ENCODE measurements at places on chromosomes 3 and 15.

DNA sequence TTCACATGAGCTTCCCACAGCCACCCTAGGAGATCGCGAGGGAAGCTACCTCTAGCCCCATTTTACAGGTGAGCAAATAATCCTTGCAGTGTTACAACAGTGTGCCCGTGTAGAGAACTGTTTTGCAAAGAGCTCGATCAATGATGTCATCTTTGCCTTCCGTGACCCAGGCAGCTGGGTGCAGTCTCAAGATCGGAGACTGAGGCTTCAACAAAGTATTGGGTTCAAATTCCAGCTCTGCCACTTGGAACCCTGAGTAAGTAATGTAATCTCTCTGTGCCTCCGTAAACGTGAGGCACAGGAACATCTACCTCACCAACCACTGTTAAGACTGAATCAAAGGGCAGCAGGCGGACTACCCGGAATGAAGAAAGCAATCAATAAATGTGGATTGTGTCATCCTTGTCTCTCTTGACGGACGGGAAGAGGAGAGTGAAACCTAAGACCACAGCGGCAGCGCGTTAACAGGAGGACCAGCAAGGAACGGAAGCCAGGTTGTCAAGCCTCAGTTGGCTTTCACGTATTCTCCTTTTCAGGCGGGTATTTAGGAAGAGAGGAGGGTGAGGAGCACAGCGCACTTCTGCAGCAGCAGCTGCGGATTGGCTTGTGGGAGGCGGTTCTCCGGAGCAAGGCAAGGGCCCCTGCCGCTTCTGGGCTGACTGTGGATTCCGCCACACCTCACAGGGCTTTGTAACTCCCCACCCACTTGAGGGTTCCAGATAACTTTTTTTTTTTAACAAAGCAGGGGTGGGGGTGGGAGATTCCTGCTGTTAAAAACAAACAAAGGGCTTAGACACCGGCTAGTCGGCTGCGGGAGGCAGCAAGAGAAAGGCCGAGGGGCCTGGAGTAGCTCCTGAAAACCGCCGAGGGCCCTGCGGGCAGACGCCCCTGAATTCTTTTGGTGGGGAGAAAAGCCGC, 1.5 kb upstream of the SMAD3 start:
- DNase-seq, result no peak

DNA sequence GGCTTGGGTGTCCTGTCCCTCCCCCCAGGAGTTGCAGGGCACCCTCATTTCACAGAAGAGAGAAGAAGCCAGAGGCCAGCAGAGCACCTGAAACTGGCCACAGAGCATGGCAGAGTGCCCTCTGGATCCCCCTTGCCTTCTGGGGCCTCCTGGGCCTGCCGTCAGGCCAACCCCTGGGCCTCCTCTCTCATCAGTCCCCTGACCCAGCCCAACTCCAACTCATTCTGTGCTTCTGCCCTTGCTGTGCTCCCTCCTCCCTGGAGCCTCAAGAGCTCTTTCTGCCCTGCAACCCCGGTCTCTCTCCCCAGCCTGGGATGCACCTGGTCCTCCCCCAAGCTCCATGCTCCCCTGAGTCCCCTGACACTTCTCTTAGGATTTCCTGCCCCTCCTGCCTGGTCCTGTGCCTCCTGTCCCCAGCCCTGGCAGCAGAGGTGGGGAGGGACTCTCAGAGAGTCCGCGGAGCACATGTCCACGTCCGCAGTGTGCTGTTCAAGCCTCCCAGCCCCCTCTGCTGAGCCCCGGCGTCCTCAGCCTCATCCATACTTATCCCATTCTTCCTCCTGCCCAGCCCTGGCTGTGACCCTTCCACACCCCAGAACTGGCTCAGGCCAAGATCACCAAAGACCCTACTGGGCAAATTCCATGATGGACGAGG, 30.5 kb upstream of the CACNA2D2 start:
- no peak for DNase-seq

GRCh38 chr3:141360888-141361598, 7.3 kb upstream of the ZBTB38 start:
- no peak for DNase-seq

GRCh38 chr3:155079468-155079745, 712 bp upstream of the MME start:
- DNase-seq, result no peak

- DNase-seq, result no peak
Measured at GRCh38 chr3:58999774-59000160, 50.1 kb downstream of the CFAP20DC start.

DNA sequence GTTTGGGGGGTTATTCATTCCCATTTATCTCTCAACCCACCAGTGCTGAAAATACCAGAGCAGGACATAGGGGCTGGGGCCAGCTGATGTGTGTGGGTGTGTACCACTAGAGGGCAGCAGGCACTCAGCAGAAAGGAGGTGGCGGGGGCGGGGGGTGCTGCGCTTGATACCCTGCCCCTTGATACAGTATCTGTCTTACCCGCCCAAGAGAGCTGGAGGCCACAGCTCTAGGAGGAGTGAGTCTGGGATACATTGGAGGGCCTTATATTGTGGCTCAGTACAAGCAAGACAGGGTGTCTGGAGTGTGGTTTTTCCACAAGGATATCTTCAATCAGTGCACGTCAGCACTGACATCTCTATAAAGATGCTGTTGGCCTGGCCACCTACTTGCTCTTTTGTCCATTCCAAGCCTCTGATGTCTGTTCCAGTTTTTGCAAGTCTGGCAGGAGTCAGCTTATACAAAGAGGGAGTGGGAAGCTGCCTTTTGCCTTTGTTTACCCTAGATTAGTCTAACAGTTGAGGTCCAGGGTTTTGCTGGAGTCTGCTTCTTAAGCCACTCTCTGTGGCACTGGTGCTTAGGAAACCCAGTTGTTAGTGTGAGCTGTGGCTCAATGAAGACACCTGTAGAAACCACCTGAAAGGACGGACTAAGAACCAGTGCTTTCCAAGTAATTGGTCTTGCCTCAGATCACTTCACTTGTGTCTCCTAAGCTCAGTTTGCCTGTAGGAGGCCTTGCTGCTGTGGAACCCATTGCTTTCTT, 1.5 kb upstream of the RBM15B start:
- no peak for DNase-seq

DNA sequence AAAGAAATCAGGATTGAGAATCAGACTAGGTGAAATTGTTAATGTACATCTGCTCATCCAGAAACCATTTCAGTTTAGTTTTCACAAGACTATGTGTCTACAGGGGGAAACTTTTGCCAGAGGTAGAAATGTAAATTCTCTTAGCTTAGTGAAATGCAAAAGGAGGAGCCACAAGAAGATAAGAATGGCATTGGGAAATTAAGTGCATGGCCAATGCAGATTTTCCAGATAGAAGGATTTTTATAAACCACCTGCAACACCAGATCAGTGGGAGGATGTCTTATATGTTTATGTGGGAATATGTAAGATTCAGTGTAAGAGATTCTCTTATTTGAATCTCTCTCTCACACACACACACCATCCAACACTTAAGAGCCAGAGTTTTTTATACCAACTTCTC, 67.2 kb downstream of the HMG20A start:
- no peak for DNase-seq

Measured in stimulated activated CD4-positive, alpha-beta T cell treated with anti-CD3 and anti-CD28 coated beads, Interleukin-1b, Interleukin-23, amount 100 ng/mL, for 24 hours (primary cell).